ENCODE measurements at places on chromosomes 11 and 22. TPM values are rescaled to one million over a fixed set of nuclear protein-coding genes. Genes with fewer than 3 reads are reported as not detected.

The TCN2 gene
- 5.3 TPM for total RNA-seq

The LGR4 gene
- 6.6 TPM for total RNA-seq

The GNB1L gene
- total RNA-seq, result 16.7 TPM

The HSPB2 gene
- total RNA-seq, result not detected

The FTH1 gene
- 1,409 TPM for total RNA-seq

The OR5L1 gene
- not detected for total RNA-seq

The PARVG gene
- 0.50 TPM for total RNA-seq

The FAM227A gene
- not detected for total RNA-seq

The LIN7C gene
- 30.5 TPM for total RNA-seq

The NLRP6 gene
- not detected for total RNA-seq

The SEC14L6 gene
- not detected for total RNA-seq

All from HT1080 (cell line).